Activated T-cell treated with anti-CD3 and anti-CD28 coated beads for 24 hours (primary cell): ENCODE measurements at places on chromosomes 7 and 10.

DNA sequence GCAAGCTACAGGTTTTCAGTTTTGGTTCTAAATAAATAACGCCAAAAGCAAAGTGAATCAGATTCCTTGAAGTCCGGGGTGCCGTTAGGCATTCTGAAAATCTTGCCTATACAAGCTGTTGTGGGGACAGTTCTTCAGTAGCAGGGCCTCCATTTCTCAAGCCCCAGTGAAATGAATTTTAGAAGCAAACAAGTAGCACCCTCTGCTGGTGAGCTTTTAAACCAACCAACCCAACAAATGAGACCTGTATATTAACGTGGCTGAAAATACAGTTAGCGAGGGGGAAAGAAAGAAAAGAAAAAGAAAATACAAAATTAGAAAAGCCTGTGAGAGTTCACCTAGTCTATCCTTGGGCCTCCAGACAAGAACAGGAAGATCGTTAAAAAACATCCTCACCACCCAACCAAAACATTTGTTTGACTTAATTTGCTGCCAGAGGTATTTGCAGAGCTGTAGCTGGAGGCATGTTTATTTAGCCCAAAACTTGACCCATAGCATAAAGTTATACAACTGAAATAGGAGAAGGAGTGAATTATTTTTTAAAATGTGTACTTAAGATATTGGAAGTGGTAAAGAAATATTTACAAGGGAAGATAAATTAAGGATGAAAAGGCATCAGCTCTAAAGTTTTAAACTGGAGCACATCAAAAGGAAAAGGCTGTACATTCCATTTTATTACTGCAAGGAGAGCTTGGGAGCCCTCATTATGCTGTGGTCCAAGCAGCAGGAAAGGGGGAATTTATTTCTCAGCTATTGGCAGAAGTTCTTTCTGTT lies 98.9 kb downstream of the DYNC1I1 start:
- no peak for DNase-seq

DNA sequence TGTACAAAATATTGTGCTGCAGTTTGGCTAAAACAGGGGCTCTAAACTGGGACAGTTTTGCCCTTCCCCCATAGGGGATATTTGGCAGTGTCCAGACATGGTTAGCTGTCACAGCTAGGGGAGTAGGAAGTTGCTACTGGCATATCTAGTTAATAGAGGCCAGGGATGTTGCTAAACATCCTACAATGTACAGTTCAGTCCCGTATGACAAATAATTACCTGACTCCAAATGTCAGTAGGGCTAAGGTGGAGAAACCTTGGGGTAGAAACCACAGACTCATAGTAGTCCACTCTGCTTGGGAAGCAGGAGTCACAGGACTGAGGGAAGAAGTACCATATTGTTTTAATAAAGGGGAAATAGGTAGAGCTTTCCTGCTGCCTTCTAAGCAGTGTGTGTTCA lies 39.8 kb downstream of the WBP1L start:
- no peak for DNase-seq

- DNase-seq: no peak
These were observed 408.2 kb upstream of the CELF2 start for GRCh38 chr10:10609379-10609955.

GRCh38 chr10:102121739-102122372 lies 1.7 kb upstream of the LDB1 start:
- DNase-seq: no peak
